Frontal cortex (tissue), 4 donors: ENCODE measurements at places on chromosomes 1 and 21. TPM values are rescaled to one million over a fixed set of nuclear protein-coding genes. Genes with fewer than 3 reads are reported as not detected.

Gene KIAA0040
- total RNA-seq = 0.41 TPM

Gene HNRNPCL2
- total RNA-seq = not detected

Gene SPRR1A
- total RNA-seq = not detected

Gene NBL1
- total RNA-seq = 33.0 TPM

Gene DEPDC1
- 2.4 TPM for total RNA-seq

Gene COG2
- total RNA-seq = 34.6 TPM

Gene AMPD1
- not detected for total RNA-seq

- DNase-seq = no peak
Measured at GRCh38 chr1:15788624-15789301, 18.7 kb downstream of the UQCRHL start.
